ENCODE measurements at places on chromosomes 6 and 20.
A peak's percentile ranks its signal among the peaks of the same experiment; 100 is the strongest.

DNA sequence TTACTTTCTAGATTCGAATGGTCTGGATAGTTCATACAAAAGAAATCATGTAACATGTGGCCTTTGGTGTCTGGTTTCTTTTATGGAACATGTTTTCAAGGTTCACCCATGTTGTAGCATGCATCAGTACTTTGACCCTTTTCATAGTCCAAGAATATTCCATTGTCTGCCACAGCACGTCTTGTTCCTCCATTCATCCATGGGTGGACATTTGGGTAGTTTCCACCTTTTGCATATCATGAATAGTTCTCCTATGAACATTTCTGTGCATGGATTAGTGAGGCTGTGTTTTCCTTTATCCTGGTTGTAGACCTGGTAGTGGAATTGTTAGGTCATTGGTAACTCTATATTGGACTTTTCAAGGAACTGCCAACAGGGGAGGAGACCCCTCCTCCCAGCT lies 31.7 kb downstream of the GSTA3 start:
- no peak for DNase-seq

GRCh38 chr20:19205981-19206396 lies 6.5 kb upstream of the SLC24A3 start:
- DNase-seq: peak; percentile 41

DNA sequence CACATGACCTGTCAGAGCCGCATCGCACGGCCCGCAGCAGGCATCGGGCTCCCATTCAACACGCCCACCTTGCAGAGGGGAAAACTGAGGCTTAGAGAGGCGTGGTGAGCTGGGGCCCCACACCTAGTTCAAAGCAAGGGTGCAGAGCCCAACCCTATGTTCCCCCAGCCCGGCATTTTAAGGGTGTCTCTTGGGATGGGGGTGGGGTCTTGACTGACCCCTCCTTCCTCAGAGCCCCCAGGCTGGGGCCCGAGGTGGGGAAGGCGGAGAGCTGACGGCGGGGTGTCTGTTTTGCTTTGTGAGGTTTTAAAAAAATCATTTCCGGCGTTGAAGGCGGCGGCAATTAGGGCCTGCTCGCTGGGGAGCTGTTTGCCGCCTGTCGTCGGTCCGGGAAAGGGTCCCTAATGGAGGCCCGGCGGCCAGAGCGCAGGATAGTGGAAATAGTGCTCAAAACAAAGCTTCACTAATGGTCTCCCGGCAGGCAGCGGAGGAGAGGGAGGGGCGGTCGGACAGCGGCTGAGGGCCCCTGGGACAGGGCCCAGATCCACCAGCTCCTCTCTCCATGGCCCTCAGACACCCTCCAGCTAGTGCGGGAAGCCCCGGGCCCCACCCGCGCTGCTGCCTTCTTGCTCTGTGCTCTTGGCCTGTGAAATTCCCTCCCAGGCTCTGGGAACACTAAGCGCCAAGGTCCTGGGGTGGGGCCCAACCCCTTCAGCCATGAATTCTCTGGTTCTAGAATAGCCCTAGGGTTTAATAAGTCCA lies 11.9 kb downstream of the VSTM2L start:
- no peak for DNase-seq

- no peak for DNase-seq
These were observed 966.6 kb downstream of the HACE1 start for GRCh38 chr6:103893141-103893581.

DNA sequence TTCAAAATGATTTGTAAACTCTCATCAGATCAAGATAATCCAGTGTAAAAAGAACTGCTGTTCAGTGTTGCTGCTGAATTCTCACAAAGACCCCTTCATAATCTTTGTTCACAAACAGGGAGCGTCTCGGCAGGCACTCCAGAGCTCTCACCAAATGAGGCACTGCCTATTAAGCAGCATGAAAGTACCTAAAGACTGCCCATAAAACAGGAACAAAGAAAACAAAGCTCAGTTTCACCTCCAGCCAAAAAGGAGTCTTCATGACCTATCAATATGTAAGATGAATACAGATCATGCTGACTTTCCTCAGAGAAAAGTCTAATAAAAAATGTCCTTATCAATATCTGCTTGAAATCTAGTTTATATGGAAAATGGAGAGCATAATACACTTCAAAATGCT lies 41.8 kb downstream of the GPR63 start:
- no peak for DNase-seq

GRCh38 chr6:170247178-170247701 lies 43.6 kb downstream of the DLL1 start:
- DNase-seq: no peak

GRCh38 chr6:123879749-123880148 lies 76.1 kb downstream of the NKAIN2 start:
- DNase-seq: no peak

- DNase-seq: peak; percentile 29
These were observed 29.3 kb upstream of the TXNDC5 start for GRCh38 chr6:7939864-7940228.

DNA sequence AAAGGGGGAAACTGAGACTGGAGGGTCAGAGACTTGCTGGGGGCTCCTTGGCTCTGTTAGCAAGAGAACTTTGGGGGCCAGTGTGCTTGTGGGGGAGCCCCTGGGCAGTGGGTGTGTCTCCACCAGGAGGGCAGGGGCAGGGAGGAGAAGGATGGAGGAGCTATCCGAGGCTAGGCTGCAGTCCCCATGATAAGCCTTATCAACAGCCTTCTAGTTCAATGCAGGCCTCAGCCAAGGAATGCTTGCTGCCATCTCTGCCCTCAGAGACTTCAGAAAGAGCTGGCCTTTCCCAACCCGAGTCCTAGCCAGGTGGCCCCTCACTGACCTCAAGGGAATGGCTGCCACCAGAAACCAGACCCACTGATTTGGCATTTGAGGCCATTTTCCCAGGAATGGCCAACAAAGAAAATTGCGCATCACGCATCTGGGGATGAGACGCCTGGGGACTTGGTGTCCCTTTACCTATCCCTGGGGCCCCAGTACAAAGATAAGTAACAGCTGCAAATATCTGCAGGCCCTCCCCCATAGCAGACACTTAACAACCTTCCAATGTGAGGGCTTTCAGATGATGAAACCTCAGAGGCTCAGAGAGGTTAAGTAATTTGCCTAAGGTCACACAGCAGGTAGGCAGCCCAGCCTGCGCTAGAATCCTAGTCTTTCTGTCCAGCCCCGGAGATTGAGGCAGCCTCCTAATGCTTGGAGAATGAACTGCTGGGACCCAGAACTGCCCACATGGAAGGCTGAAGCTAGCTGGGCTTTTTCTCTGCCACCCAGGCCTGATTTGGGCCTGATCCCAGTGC lies 4.9 kb downstream of the TGM2 start:
- no peak for DNase-seq

DNA sequence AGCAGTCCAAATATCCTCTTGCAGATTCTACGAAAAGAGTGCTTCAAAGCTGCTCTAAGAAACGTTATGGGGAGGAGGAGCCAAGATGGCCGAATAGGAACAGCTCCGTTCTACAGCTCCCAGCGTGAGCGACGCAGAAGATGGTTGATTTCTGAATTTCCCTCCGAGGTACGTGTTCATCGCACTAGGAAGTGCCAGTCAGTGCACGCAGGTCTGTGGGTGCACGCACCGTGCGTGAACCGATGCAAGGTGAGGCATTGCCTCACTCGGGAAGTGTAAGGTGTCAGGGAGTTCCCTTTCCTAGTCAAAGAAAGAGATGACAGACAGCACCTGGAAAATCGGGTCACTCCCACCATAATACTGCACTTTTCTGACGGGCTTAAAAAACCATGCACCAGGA lies 272.1 kb upstream of the DEFB115 start:
- DNase-seq: no peak

DNA sequence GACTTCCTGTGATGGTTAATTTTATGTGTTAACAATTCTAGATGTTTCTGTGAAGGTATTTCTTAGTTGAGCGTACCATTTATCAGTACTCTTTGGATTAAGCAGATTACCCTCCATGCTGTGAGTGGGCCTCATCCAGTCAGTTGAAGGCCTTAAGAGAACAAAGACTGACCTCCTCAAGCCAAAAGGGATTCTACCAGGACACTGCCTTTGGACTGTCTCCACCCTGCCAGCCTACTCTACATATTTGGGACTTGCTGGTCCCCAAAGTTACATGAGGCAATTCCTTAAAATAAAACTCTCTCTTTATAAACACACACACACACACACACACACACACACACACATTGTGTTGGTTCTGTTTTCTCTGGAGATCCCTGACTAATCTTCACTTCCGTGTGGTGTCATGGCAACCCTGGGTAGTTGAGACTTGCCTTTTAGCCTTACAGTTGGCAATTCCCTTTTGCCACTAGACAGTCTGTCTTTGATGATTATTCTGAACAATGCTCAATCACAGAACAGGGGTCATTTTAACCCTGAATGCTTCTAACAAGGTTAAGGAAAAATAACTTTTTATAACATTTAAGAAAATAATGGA lies 32.2 kb downstream of the MRAP2 start:
- DNase-seq: no peak

DNA sequence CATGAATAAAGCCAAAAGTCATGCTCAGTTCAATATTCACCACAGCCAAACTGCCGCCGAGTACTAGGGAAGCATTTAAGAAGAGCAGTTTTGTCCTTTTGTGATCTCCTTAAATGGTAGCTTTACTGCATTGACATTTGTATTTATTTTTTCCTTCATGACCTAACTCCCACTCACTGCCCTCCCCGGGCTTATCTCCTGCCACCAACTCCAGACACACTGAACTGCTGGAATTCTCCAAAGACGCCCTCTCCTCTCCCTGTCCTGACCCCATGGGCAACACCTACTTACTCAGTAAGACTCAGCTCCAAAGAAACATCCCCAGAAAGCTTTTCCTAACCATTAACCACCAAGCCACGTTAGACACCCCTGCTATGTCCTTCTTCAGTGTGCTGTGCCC lies 48.5 kb upstream of the CNKSR3 start:
- no peak for DNase-seq

GRCh38 chr6:19450651-19451050 lies 386.5 kb upstream of the ID4 start:
- DNase-seq: no peak

DNA sequence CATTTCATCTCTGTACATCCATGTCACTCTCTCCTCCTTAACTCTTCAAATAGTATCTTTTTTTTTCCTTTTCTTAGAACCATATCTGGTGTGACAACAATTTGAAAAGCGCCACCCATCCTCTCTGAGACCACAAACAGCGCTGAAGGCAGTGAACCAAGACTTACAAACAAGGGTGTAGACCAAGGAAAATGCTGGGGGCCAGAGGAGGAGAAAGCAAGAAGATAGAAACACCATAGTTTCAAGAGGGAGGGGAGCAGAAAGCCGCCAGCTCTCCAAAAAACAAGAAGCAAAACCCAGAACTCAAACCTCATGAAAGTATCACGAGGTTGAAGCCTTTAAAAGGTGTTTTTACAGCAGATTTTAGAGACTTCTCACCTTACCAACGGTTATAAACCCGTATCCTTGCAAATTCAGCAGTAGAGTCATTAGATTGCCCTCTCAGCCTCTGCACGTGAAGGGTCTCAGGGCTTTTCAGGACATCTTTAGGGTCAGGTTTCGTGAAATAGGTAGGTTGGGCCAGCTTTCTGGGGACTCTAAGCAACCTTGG lies 13.3 kb upstream of the RIPOR2 start:
- DNase-seq: no peak

GRCh38 chr20:19620446-19620845 lies 137.6 kb upstream of the RIN2 start:
- no peak for DNase-seq

GRCh38 chr6:137191670-137192069 lies 18.2 kb upstream of the IL22RA2 start:
- no peak for DNase-seq

DNA sequence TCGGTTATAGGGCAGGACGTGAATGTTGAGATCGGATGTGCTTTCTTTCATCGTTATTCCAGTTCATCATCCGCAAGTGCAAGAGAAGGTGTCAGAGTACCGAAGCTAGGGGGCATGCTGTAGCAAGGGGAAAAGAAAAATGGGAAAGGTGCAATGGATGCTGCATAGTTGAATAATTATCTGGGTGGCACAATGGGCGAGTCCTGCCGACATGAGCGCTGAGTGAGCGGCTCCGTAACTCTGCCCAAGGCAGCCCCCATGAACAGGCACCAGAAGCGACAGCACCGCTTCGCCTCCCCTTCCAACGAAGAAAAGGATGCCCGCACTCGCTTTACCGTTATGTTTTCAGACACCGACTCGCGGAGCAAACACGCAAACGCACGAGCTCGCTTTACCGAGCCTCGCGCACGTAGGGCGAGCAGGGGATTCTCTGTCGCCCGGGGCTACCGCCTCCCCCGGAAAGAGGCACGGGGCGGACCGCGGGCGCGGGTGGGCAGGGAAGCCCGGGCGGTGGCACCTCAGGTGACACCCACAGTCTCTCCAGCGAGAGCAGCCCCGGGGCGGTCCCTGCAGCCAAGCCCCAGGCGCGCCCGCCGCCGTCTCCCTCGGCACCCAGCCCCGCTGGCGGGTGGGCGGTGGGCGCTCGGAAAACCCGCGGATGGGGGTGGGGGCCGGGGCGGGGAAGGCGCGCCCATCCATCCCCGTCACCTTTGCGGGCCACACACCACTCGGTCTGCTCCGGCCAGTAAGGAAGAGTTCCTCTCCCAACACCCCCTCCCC lies 654 bp downstream of the WASF1 start:
- DNase-seq: peak; percentile 81

- no peak for DNase-seq
These were observed 19.0 kb downstream of the HIVEP1 start for GRCh38 chr6:12030993-12031550.

GRCh38 chr20:44646641-44647274 lies 4.7 kb downstream of the ADA start:
- peak; percentile 76 for DNase-seq

GRCh38 chr6:141248021-141248799 lies 884.5 kb upstream of the GJE1 start:
- DNase-seq: no peak

DNA sequence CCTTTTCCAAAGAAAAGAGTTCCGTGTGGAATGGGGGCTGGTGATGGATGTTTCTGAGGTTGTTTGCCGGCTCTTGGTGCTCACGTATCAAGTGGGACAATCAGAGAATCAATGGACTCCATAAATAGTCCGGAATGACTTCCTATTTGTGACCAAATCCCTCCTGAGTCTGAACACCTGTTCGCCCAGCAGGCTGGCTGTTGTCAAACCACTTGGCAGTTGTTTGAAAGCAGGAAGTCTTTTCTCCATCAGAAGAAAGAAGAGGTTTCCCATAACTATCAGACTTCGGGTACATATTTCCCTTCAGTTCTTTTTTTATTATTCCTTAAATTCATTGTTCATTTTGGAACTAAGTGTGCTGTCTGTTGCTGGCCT lies 154.7 kb upstream of the RIN2 start:
- no peak for DNase-seq

DNA sequence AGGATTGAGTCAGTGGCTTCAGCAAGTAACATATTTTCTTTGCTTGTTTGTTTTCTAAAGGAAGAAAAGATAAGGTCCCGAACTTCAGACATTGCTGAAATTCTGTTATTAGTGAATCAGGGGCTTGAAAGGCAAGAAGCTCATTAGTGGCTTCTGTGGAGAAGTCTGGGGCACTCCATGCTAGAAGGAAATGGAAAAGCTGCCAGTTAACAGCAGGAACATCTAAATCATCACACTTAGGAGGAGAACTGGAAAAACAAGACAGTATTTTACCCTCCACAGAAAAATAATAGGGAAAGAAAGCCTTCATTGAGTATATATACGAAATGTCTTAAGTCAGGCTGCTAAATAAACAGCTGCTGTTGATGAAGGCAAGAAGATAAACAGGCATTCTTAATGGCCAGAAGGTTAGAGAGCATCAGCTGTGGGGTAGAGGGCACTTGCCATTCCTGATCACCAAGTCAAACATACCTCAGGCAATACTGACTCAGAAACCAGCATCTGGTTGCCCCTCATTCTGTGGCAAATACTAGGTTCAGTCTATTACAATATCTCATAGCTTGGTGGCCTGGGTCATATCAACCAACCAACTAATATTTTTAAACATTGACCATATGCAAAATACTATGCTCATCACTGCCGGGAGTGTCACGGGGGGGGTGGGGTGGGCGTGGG lies 143.2 kb upstream of the TENT5A start:
- no peak for DNase-seq
